ENCODE measurements at places on chromosomes 5 and 9.

DNA sequence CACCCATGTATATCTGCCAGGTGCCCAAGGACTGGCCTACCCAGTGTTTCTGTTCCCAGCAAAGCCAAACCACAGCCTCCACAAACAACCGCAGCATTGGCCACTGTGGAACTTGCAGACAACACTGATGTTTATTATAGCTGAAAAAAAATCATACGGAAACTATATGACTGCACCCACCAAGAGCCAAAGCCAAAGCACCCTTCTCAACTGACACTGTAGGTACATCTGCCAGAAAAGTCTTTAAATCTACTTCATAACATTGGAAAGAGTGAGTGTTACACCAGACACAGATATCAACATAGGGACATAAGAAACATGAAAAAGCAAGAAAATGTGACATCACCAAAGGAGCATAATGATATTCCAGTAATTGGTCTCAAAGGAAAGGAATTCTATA is 428.0 kb downstream of the PSAT1 start:
- no peak for DNase-seq

DNA sequence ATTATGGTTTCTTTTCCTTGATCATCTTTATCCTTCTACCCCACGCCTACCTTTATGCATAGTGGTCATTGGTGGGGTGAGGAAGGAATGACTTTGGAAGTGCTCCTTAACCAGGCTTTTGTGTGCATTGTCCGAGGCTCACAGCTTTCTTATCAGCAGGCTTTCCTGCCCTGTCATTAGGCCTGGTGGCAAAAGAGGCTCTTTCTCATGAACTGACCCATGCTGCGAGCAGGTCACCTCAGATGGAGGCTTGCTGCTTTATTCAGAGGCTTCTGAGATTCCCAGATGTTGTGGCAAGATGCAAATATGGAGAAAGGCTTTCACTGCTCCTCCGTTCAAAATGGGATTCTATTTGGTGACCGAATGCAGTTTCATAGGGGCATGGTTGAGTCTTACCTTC is 57.4 kb upstream of the DMRTA1 start:
- no peak for DNase-seq

DNA sequence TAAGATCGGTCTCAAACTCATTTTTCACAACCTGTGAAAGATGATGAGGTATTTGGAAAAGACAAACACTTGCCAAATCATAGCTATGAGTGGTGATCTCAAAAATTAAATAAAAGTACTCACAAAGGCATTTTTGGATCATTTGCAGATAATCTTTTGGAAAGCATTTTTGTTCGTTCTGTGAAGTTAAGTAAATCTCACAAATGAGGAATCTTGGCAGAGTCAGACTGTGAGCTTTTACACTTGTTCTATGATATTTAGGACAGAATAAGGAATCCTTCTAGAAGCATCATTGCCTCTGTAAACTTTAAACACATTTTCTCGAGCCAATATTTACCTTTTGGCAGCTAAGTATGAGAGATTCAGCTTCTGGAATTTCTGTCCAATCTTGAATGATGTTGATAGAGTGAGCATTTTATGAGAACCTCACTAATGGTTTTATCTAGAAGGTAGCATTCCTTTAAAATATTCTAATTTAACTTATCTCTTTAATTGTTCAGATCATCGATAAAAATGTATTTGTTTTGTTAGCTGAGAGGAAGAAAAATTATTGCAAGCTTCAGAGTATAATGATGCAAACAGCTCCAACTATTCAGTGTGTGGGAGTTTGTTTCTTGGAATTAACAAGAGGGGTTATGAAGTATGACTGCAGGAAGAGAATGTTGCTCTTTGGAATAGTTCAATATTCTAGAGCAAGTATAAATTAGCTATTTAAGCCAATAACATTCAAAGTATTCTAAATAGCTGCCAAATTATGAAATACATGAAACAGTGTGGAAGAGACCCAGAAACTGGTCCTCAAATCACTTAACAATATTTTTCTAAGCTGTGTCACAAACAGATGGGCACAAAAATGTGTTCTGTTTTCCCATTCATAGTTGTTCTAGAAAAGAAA is 48.6 kb upstream of the SLCO6A1 start:
- no peak for DNase-seq

GRCh38 chr9:131733541-131734061 is 6.3 kb downstream of the RAPGEF1 start:
- DNase-seq: no peak
